NCI-H460 (cell line): ENCODE measurements at places on chromosomes 3 and 15.

DNA sequence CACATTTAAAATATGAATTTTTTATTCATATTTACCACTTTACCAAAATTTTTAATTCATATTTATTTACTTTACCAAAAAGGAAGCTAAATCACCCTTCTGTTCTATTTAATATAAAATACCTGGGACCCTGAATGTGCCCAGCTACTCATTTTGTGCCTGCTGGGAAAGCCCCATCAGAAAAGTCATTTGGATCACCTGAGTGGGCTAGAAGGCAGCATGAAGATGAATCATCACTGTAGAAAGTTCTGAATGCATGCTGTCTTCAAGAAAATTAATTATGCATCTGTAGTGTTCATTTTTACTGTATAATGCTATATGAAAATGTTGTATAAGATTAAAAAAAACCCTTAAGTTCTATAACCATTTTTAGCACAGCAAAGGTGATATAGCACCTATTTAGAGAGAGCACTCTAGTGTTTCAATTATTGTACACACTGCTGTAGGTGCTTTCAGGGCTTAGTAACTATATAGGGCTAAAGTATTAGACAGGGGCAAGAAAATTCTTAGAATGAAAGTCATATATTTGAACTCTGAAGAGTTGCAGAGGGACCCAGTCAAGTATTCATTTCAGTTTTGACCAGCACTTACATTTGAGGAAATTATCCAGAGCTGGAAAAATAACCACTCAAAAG, 175.1 kb downstream of the NFKBIZ start:
- DNase-seq = no peak

DNA sequence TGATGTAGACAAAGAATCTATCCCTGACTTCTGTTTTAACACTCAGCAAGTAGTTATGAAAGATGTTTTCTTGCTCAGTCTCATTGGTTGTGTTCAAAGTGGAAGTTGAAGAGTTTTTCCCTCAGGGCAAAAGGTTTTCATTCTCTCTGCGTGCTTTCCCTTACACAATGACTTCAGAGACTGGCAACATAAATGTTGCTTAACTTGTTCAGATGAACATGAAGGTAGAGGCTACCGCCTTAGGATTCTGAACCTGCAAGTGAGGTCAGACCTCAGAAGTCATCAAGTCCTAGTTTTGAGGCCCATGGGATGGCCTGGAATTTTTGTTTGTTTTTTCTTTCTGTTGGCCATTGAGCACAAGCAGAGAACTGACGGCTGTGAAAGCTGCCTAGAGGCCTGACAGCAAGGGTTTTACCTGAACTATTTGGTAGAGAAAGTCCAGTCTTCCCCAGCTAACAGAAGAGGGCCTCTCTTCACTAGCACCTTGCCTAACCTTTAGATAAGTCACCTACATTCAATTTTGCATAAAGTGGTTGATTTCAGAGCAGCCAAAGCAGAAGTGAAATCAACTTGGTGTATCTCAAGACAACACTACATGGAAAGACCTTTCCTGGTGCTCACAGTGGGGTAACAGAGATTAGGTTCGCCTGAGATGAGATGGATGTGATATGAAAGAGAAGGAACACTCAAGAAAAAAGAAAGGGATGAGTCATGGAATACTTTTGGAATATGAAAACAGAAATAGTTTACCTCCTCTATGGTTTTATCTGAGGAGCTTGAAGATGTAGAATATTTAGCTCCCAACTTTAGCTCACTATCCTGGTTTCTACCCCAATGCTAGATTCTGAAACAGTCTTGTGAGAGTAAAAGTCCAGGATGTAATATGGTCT, 53.6 kb upstream of the AP4E1 start:
- no peak for DNase-seq

DNA sequence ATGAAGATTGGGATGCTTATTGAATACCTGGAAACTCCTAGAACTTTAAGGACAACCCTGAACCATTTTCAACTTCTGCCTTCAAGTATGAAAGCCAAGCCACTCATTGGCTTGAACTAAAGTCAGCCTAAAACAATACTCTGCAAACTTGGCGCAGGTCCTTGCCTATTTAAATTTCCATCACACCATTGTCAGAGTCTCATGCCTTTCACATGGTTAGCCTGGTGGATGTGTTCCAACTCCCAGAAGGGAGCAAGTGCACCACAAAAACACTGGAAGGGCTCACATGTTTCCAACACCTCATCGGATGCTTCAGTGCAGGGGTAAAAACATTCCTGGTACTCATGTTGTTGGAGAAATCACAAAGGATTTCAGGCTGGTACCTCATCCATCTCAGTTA, 511.6 kb upstream of the MDFIC2 start:
- no peak for DNase-seq

DNA sequence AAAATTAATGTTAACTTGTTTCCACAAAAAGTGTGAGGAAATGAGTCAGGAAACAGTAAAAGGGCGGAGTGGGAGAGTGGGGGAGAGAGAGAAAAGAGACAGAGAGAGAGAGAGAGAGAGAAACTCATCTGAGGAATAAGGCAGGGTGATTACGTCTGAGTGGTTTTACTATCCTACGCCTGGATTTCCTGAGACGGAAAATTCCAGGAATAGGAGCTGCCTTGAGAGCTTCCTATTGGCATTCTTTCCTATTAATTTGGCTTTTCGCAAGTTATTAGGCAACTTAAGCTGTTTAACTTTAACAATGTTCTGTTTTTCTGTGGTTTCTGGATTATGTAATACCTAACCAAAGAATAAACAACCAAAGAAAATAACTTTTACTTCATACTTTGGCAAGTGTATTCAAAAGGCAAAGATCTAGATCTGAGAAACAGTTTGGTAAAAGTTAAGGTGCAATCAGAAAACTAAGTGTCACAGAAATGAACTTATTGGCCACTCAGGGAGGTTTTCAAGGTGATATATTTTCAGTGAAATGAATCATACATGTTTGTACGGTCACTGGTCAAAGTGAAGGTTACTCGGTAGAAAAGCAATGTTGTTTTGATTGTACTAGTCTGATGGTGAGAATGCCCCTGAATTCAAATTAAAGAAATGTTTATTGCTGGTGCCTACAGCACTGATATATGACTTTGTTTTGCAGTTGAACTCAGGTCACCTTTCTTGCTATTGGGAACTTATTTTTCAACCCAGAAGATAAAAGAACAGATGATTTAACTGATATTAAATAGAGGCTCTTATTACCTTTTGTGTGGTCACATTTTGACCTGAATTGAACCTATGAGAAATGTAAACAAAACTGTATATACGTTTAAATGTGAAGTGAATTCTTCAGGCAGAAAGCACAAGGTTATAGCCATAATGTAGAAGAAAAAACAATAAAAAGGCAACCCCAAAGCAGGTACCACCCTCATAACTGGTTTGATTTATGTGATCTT, 39.9 kb upstream of the TNFSF10 start:
- DNase-seq = peak; percentile 52

DNA sequence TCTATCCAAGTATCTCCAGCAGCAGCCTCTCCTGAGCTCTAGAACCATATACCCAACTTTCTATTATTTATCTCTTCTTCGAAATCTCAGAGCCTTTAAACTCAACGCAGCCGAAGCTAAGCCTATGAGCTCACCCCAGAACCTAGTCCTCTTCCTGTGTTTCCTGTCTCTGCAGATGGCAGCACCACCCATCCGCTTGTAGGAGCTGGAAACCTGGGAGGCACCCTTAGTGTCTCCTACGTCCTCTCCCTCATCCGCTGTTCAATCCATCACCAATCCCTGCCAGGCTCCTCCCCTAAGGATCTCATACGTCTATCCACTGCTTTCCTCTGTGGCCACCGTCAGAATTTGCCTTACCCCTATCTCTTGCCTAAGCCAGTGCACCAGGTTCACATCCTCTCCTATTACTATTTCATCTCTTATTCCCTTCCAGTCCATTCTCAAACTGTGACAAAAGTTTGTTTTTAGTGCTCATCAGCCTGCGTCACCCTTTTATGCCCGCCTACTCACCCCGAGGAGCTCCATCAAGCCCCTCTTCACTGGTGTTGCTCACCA, 9.6 kb downstream of the VGLL4 start:
- DNase-seq = no peak

DNA sequence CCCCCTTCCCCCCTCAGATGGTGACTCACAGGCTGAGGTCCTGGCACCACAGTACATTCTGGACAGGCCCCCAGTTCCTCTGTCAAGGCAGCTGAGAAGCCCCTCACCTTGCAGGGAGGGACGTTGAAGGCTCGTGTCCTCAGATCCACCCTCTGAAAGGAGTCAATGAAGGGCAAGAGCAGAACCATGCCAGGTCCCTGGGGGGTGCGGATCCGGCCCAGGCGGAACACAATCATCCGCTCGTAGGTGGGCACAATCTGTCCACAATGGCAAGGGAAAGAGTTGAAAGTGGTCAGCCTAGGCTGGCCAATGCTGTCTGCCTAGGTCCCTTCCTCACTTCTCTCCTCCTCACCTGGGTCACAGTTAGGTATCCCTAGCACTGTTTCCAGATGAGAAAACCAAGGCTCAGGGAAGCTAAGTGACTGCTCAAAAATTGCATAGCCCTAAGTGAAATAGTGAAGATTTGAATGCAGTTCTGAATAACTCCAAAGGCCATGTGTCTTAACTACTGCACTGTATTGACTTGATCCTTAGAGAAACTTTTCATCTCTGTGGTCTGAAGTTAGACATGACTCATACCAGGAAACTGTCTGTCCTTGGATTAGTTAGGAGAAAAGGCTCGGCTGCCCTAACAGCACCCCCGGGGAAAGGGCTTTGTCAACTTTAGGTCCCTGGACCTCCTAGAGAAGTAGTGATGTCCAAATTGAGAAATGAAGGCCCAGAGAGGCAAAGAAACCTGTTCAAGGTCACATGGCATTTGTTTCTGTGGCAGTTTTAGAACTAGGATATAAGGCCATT, 2.9 kb downstream of the STOML1 start:
- no peak for DNase-seq

DNA sequence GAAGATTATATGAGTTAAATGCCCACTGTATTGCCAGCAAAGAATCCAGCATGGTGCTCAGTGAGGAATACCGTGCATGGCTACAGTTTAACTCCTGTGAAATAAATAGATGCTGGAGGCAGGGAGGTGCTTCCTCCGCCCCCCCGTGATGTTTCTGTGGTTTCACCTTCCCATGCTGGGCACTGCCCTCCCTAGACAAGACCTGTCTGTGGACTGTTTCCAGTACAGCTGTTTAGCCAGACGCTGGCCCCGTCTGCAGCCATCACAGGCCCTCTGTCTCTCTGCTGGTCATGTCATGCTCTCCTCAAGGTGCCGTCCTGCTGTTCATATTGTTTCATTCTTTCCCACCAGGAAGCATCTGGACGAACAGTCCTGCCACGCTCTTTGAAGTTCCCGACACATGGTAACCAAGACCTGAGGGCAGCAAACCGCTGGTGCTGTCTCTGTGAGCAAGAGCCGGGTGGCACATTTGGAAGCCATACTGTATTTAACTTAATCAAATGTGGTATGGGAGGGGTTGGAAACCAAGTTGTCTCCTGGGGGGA, 31.4 kb downstream of the GOLGA8S start:
- DNase-seq = no peak

DNA sequence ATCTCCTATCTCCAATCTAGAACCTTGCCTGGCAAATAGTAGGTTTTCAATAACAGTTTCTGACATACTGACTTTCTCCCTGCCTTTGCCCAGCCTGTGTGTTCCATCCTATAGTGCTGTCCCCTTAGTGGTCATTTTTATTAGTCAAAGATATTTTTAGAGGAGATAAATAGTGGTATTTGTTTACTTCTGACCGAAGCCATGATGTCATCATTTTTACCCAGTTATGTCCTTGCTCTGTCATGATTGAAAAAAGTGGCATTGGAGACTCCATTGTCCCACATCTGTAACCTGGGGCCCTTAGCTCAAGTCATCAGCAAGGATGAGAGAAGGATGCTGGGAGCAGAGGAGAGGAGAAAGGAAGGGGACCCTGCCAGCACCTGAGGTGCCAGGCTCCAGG, 80.6 kb upstream of the ATP2B2 start:
- no peak for DNase-seq

- no peak for DNase-seq
Observed at GRCh38 chr15:98241032-98241554, 280.6 kb downstream of the ARRDC4 start.

DNA sequence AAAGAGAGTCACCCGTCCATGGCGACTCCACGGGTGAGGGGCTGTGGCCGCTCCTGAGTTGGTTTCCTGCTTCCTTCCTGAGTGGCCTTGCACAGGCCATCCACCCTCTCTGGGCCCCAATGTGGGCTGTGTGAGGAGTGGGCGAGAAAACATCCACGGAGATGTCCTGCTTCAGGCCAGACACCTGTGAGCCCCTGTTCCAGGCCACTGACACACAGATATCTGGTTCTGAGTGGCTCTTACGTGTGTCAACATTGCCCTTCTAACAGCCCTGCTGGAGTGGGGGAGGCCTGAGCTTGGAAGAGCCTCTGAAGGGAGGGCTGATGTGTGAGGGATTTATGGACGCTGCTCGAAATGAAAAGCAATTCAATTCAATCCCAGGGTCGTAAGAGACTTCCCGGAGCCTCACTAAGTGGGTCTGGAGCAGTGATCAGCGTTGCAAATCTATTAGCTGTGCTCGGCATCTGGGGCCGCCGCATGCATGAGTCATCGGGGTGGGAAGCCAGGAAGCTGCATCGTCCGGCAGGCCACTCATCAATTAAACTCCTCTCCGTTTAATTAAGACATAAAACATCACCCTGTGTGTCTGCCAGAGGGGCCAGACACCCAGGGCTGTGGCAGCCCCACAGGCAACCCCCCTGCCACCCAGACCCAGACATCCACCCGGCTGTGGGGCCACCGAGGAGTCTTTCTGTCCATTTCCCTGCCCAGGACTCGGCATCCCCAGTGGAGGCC, 20.0 kb upstream of the PRR23E start:
- no peak for DNase-seq

DNA sequence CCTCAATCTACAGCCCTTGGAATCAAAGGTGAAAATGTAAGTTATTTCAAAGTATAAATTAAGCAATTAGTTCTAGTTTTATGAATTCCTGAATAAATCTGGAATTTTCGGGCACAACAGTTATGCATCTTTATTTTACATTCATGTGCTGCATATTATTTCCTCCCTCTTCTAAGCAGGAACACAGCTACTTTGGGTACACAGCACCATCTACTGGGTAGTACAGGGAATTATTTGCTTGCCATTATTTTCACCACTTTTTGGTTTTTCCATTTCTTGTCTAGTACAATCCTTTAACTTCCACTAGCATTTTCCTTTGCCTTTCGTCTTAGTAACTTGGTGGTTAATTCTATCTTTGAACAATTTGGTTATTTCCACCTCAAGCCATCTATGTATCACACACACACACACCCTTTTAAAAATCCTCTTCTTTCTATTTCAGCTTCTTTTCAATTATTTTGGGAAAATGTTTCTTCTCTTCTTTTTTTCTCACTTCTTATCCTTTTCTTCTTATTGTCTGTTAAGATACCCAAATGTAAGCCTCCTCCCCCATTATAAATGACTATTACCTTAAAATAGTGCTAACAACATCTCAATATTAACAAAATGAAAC, 451.0 kb downstream of the MFSD1 start:
- DNase-seq = peak; percentile 22

- DNase-seq = no peak
Observed at GRCh38 chr15:32818758-32819447, 101.1 kb downstream of the GREM1 start.

DNA sequence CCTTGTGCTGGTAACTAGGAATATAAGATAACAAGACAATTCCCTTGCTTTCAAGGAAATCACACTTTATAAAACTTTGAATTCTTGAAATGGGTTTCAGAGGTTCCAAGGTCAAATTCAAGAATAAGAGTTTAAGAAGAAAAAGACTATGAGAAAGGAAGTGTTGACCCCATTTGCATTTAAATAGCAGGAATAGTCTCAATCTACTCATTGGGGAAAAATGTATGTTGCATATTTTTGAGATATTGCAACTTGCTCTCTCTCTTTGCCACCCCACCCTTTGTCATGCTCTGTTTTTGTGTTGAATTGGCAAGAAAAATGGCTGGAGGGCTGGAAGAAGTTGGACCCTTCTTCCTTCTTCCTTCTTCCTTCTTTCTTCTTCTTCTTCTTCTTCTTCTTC, 699.2 kb downstream of the TUSC7 start:
- DNase-seq = no peak
